EL (cell line): ENCODE measurements at places on chromosomes 1 and 21.

- no peak for DNase-seq
Measured at GRCh38 chr21:39650306-39650705, 37.6 kb downstream of the B3GALT5 start.

- peak; percentile 53 for DNase-seq
Measured at GRCh38 chr1:63827411-63828321, 53.8 kb downstream of the ROR1 start.

- DNase-seq, result peak; percentile 48
Measured at GRCh38 chr1:86394416-86394815, 1.7 kb downstream of the ODF2L start.

DNA sequence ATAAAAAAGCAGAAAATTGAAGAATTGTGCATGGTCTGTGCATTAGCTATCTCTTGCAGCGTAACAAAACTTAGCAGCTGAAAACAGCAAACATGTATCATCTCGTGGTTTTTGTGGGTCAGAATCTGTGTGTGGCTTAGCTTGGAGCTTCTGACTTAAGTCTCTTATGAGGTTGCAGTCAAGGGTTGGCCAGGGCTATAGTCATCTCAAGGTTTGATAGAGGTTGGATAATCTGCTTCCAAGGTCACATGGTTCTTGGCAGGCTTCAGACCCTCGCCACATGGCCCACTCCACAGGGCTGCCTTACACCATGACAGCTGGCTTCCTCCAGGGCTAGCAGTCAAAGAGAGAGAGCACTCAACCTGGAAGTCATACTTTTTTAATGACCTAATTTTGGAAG, 35.9 kb downstream of the CNST start:
- peak; percentile 64 for DNase-seq

- no peak for DNase-seq
Measured at GRCh38 chr1:3070309-3070643, 1.3 kb downstream of the PRDM16 start.
